Mesendoderm (in vitro differentiated cells): ENCODE measurements at places on chromosomes 3 and 15.
A peak's percentile ranks its signal among the peaks of the same experiment; 100 is the strongest.

DNA sequence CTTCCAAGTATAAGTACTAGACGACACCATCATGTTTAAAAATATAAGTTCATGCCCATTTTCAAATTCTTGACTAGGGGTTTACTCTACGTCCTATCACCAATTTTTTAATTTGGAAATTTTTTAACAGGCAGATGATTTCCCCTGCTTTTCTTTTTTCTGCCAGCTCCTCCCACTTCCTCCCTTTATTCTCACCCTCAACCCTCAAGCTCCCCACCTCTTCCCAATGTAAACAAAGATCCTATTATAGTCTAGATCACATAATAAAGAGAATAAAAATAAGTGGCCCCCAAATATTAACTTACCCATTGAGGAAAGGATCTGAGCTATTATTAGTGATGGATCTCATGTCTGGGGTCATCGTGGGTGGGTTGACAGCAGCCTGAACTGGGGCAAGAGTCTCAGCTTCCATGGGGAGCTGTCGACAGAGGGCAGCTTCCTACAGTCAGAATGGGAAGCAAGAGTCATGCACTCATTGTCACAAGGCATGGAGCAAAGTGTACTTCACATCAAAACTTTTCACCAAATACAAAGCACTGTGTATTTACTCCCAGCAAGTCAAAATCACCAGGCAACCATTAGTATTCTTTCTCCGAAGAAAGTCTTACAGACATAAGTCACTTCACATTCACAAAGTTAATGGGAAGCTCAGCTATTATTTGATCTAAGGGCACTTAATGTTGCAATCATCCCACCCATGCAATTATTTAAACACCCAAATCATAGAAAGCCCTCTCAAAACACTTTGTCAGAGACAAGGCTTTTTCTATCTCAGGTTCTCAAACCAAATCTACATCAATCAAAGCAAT, 53.2 kb downstream of the TM4SF4 start:
- peak; percentile 55 for DNase-seq
- H3K4me1 ChIP-seq, result no peaks in the 10 kb centered on the region
- no peaks in the 10 kb centered on the region for H3K36me3 ChIP-seq

DNA sequence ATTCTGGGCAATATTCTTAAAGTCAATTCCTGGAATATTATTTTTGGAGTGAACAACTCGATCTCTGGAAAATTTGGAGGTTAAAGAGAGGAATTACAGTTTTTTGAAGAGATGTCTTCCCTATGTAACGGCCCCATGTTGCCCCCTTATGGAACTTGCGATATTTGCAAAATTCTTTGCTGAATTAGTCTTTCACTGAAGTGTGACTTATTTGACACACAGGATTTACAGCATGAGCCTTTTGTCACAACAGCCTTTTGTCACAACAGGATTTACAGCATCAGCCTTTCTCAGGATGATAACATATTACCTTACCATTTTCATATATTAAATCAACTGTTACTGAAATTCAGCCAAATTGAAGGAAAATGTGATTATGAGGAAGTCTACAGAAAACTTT, 37.8 kb upstream of the SPTSSB start:
- no peaks in the 10 kb centered on the region for H3K27me3 ChIP-seq
- H3K4me1 ChIP-seq, result peaks cover 2% of the 10 kb centered on the region
- no peak overlapping the region for H3K4me3 ChIP-seq
- no peak overlapping the region for H3K27ac ChIP-seq
- no peaks in the 10 kb centered on the region for H3K36me3 ChIP-seq
- DNase-seq, result peak; percentile 76

DNA sequence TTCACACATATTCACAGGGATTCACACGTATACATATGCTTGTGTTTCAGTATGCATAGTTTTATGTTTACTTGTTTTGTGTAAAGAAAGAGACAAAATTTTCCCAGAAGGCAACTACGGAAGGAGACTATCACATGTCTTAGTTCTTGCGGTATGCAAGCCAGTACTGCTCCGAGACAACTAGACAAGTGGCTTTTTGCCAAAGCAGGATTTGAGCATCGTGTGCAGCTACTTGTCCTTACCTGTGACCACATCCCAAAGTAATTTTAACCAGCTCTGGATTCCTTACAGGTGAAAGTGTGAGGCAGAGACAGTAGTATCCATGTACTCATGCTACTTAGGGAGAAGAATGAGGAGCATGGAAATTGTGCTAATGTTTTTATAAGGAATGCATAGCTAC, 591.4 kb upstream of the NR2F2 start:
- no peaks in the 10 kb centered on the region for H3K27me3 ChIP-seq
- no peak overlapping the region for H3K27ac ChIP-seq
- H3K36me3 ChIP-seq, result no peaks in the 10 kb centered on the region
- DNase-seq, result no peak
- H3K4me3 ChIP-seq, result no peak overlapping the region

- no peak overlapping the region for H3K4me3 ChIP-seq
- H3K4me1 ChIP-seq, result peaks cover 5% of the 10 kb centered on the region
- H3K27me3 ChIP-seq, result no peaks in the 10 kb centered on the region
- no peak overlapping the region for H3K27ac ChIP-seq
Measured at GRCh38 chr3:30241721-30242120, 364.7 kb upstream of the TGFBR2 start.

DNA sequence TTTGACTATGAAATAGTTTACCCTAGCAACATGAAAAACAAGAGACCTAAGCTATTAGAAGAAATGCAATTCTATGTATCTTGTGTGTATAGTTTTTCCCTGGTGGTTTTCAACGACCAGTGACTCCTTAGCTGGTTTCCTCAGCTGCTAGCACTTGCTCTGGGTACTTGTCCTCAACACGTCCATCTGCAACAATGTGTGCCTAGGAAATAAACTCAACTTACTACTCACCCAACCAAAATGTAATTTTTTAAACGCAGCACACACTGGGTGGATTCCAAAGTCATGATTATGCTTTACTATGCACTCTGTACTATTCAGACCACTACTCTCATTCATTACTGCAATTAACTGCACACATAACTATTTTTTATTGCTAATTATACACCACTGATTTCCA, 31.0 kb downstream of the CPA3 start:
- no peaks in the 10 kb centered on the region for H3K4me1 ChIP-seq
- no peak overlapping the region for H3K4me3 ChIP-seq
- H3K27me3 ChIP-seq, result no peaks in the 10 kb centered on the region

- H3K4me1 ChIP-seq, result peaks cover 3% of the 10 kb centered on the region
- no peak for DNase-seq
- no peak overlapping the region for H3K4me3 ChIP-seq
- H3K36me3 ChIP-seq, result no peaks in the 10 kb centered on the region
- no peaks in the 10 kb centered on the region for H3K27me3 ChIP-seq
Measured at GRCh38 chr3:16300881-16301359, 35.9 kb downstream of the OXNAD1 start.

DNA sequence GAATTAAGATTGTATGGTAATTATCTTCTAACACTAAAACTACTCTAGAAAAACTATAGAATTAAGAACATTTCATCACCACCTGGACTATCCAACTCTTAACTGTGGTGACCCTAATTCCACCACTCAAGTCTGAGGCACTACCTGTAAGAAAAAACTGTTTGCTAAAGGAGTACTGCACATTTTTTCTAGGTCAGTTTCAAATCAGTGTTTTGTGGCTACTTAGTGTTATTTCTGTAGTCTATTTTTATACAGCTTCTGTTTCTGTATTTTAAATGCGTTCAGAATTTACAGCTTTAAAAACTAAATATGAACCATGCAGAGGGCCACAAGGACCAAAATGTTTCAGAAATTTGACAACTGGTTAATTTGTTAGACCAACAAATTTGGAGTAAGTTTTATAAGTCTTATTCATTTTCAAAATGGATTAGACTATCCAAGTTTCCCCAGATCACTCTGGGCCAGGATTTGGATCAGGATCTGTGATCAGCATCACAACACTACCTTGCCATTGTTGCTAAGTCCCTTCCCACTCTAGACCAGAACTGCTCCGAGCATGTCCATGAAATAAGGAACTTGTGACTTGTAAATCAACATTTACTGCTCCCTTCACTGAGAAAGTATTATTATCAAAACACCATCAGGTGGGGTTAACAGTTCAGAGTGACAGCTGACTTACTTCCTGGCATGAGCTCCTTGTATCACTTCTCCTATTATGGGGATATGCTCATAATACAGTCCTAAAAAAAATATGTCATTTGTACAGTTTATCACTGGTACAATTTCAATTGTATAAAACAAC, 8.6 kb downstream of the GLT8D1 start:
- H3K4me3 ChIP-seq, result no peak overlapping the region
- H3K4me1 ChIP-seq, result no peaks in the 10 kb centered on the region
- no peak for DNase-seq
- H3K27ac ChIP-seq, result no peak overlapping the region

DNA sequence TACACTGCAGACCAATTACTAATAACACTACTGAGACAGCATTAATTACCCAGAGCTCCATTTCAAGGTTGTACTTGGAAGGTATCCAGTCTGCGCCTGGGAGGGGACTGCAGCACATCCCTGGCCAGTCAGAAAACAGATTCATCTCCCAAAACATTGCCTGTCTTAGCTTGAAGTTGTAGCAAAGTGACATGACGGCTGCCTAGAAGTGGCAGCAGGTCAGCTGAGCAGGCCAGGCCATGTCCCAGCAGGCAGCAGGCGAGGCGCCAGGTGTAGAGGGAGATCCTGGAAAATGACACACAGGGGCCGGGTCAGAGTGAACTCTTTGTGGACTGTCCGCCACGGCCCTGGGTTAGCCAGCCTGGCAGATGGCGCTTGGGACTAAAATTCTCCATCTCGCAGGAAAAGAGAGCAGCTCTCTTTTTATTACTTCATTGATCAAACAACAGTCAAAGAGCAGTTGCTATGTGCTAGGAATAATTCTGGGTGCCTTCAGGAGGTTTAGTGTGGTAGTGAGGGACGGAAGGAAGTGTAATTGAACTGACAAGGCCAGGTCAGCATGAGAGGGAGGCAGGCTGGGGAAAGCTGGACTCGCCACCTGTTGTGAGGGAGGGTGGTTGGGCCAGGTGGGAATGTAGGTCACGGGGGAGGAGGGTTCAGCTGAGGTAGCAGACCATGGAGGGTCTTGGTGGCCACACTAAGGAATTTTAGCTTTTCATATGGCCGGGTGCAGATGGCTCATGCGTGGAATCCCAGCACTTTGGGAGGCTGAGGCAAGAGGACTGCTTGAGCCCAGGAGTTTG, 1.3 kb upstream of the MAP6D1 start:
- H3K27ac ChIP-seq, result no peak overlapping the region
- H3K36me3 ChIP-seq, result peaks cover 2% of the 10 kb centered on the region
- no peaks in the 10 kb centered on the region for H3K27me3 ChIP-seq
- no peak for DNase-seq
